ENCODE measurements at places on chromosomes 5 and 9.

GRCh38 chr5:158594595-158595242 is 505.0 kb downstream of the EBF1 start:
- no peaks in the 10 kb centered on the region for H3K27me3 ChIP-seq
- DNase-seq: no peak
- H3K36me3 ChIP-seq: no peaks in the 10 kb centered on the region
- no peak overlapping the region for H3K27ac ChIP-seq
- no peaks in the 10 kb centered on the region for H3K4me1 ChIP-seq

GRCh38 chr5:651296-652022 is 39.3 kb downstream of the CEP72 start:
- no peaks in the 10 kb centered on the region for H3K4me1 ChIP-seq
- H3K27me3 ChIP-seq: no peaks in the 10 kb centered on the region
- peaks cover 3% of the 10 kb centered on the region for H3K36me3 ChIP-seq
- DNase-seq: no peak
- no peak overlapping the region for H3K27ac ChIP-seq

DNA sequence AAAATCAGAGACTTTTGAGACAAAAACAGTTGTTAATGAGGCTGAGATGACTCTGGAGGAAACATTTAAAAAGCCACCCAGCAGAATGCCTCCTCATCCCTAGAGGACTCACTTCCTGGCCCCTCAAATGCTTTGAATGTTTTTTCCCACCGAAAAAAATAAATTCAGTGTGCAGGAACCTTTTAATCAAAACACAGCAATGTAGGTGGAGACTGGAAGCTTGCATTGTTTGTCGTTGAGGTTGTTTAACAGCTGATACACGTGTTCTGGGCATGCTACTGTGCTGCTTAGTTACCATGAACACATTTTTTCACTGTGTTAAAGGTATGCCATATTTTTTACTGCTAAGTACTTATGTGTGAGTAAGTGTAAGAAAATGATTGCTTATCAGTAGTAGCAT is 65.7 kb upstream of the ADCY2 start:
- DNase-seq: no peak
- H3K4me3 ChIP-seq: no peak overlapping the region
- no peak overlapping the region for H3K27ac ChIP-seq
- H3K4me1 ChIP-seq: no peaks in the 10 kb centered on the region
- H3K36me3 ChIP-seq: no peaks in the 10 kb centered on the region
- no peaks in the 10 kb centered on the region for H3K27me3 ChIP-seq

- DNase-seq: no peak
- H3K27me3 ChIP-seq: no peaks in the 10 kb centered on the region
- no peaks in the 10 kb centered on the region for H3K36me3 ChIP-seq
- no peak overlapping the region for H3K27ac ChIP-seq
- no peaks in the 10 kb centered on the region for H3K4me1 ChIP-seq
Measured at GRCh38 chr5:109721741-109722140, 32.0 kb downstream of the MAN2A1 start.

- DNase-seq: no peak
- peaks cover 6% of the 10 kb centered on the region for H3K4me1 ChIP-seq
- H3K27me3 ChIP-seq: no peaks in the 10 kb centered on the region
- H3K27ac ChIP-seq: no peak overlapping the region
- no peak overlapping the region for H3K4me3 ChIP-seq
Measured at GRCh38 chr5:149024943-149025342, 37.9 kb downstream of the SH3TC2 start.

DNA sequence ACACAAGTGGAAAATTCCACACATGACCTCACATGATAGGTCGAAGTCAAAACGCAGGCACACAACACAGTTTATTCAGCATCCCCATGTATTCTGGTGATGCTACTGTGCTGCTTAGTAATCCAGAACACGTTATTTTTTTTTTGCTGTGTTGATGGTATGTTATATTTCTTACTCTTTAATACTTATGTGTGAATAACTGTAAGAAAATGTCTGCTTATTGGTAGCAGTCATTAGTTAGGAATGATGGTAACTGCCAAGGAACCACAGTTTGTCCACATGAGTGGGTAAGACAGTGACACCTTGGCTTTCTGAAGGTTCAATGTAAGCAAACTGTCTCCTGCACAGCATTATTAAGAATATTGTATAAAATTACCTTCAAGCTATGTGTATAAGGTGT is 107.7 kb upstream of the DAPK1 start:
- H3K4me1 ChIP-seq: no peaks in the 10 kb centered on the region
- no peak for DNase-seq
- H3K27me3 ChIP-seq: peaks cover 2% of the 10 kb centered on the region
- no peaks in the 10 kb centered on the region for H3K36me3 ChIP-seq
- no peak overlapping the region for H3K4me3 ChIP-seq

DNA sequence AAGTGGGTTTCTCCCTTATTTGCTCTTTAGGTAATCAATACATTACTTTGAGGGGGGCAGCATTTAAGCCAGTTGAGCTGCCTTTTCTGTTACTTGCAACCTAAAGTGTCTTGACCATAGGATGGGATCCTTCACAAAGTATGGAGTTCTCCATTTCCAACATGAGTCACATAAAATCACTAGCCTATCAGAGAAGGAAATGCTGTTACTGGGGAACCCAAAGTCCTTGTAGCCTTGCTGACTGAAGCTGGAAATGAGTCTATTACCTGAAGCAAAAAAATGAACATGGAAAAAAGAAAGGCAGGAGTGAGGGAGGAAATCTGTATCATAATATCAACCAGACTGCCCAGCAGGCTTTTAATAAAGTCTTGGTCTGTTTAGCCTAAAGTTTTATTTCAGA is 42.8 kb upstream of the SLIT3 start:
- no peaks in the 10 kb centered on the region for H3K36me3 ChIP-seq
- no peak overlapping the region for H3K4me3 ChIP-seq
- H3K27ac ChIP-seq: no peak overlapping the region
- DNase-seq: no peak

- H3K27me3 ChIP-seq: no peaks in the 10 kb centered on the region
- no peak overlapping the region for H3K27ac ChIP-seq
- H3K4me3 ChIP-seq: no peak overlapping the region
- peak; percentile 72 for DNase-seq
- H3K4me1 ChIP-seq: no peaks in the 10 kb centered on the region
Measured at GRCh38 chr9:34675048-34675714, 12.7 kb upstream of the CCL27 start.

- H3K4me3 ChIP-seq: no peak overlapping the region
- no peak for DNase-seq
- H3K36me3 ChIP-seq: no peaks in the 10 kb centered on the region
- no peak overlapping the region for H3K27ac ChIP-seq
- no peaks in the 10 kb centered on the region for H3K27me3 ChIP-seq
- H3K4me1 ChIP-seq: no peaks in the 10 kb centered on the region
Measured at GRCh38 chr9:85130260-85130659, 460.7 kb downstream of the NTRK2 start.

DNA sequence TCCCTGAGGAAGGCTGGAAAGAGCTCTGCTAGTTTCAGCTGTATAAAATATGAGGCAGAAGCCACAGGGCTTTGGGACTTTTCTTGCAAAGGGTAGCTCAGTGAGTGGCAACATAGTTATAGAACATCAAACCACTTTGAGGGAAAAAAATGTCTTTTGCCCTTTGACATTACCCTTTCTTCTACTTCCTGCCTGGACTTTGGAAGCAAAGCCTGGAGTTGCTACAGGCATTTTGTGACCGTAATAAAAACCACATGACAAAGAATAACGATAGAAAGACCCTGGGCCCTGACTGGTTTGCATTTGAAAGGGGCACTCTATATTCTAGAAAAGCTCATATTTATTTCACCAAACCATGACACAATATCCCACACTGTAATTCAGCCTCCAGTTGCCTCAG is 440.9 kb downstream of the DIRAS2 start:
- H3K4me1 ChIP-seq: no peaks in the 10 kb centered on the region
- H3K36me3 ChIP-seq: no peaks in the 10 kb centered on the region
- H3K4me3 ChIP-seq: no peak overlapping the region
- no peaks in the 10 kb centered on the region for H3K27me3 ChIP-seq
- H3K27ac ChIP-seq: no peak overlapping the region

GRCh38 chr9:72947984-72948465 is 4.8 kb downstream of the ALDH1A1 start:
- no peak overlapping the region for H3K27ac ChIP-seq
- H3K4me1 ChIP-seq: peaks cover 7% of the 10 kb centered on the region
- H3K4me3 ChIP-seq: no peak overlapping the region

GRCh38 chr9:95607507-95607906 is 90.7 kb upstream of the PTCH1 start:
- no peak overlapping the region for H3K27ac ChIP-seq
- H3K4me1 ChIP-seq: no peaks in the 10 kb centered on the region
- H3K36me3 ChIP-seq: no peaks in the 10 kb centered on the region
- no peak for DNase-seq

DNA sequence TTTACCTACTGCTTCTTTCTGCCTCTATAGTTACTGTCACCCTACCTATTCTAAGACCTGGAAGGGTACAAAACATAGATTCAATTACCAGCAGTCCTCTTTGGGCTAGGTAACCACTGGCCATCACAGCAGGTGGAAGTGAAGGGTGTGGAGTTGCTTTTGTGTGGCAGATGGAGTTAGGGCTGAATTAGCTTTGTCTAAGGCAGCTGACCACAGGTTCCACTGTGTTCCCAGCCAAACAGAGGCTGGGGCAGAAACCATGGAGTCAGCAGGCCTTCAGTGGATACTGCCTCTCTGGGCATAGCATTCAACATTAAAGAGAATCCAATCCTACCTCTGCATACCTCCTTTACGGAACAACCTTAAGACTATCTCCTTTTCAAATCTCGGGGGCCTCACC is 254.2 kb downstream of the RFX3 start:
- no peak for DNase-seq
- H3K27ac ChIP-seq: no peak overlapping the region
- H3K4me3 ChIP-seq: no peak overlapping the region
- no peaks in the 10 kb centered on the region for H3K36me3 ChIP-seq
- no peaks in the 10 kb centered on the region for H3K27me3 ChIP-seq

DNA sequence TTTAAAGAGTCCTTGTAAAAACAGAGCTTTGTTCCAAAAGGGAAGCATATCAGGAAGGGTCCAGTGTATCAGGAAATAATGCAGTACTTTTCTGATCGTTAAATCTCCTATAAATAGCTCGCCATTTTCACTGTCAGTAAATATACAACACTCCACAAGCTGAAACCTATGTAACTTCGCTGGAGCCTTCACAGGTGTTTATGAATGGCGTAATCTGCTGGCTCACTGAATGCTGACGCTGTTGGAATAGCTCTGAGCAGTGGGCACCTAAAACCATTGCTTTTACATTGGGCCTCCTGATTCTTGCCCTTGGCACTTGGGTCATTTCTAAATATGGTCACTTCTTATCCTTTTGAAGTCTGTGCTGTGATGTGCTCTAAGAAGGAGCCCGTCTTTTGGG is 4.3 kb downstream of the SHC3 start:
- H3K4me3 ChIP-seq: no peak overlapping the region
- H3K4me1 ChIP-seq: peaks cover 18% of the 10 kb centered on the region
- DNase-seq: no peak
- no peaks in the 10 kb centered on the region for H3K36me3 ChIP-seq
- H3K27me3 ChIP-seq: peaks cover 26% of the 10 kb centered on the region

DNA sequence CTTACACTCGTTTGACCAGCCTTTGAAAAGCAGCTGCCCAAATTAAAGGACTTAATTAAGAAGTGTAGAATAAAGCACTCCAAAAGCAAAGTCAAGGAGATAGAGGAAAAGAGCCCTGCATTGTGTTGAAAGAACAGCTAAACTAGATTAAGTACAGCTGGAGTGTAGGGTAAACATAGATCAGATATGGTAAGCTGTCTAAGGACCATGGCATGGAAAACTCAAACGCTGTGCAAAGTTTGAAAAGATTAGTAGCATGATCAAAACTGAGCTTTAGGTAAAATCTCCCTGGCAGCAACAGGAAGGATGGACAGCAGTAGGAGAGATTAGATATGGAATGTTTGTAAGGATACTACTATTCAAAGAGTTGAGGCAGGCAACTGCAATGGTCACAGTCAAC is 55.4 kb downstream of the BNC2 start:
- no peaks in the 10 kb centered on the region for H3K4me1 ChIP-seq
- H3K36me3 ChIP-seq: no peaks in the 10 kb centered on the region
- H3K27me3 ChIP-seq: no peaks in the 10 kb centered on the region

- no peaks in the 10 kb centered on the region for H3K27me3 ChIP-seq
- peaks cover 7% of the 10 kb centered on the region for H3K4me1 ChIP-seq
- H3K4me3 ChIP-seq: no peak overlapping the region
- H3K36me3 ChIP-seq: no peaks in the 10 kb centered on the region
Measured at GRCh38 chr9:97904725-97905124, 17.6 kb downstream of the TRMO start.

GRCh38 chr5:80881726-80882125 is 78.4 kb upstream of the RASGRF2 start:
- H3K4me1 ChIP-seq: no peaks in the 10 kb centered on the region
- H3K27me3 ChIP-seq: no peaks in the 10 kb centered on the region
- no peak overlapping the region for H3K27ac ChIP-seq
- no peaks in the 10 kb centered on the region for H3K36me3 ChIP-seq
- no peak for DNase-seq
- H3K4me3 ChIP-seq: no peak overlapping the region

DNA sequence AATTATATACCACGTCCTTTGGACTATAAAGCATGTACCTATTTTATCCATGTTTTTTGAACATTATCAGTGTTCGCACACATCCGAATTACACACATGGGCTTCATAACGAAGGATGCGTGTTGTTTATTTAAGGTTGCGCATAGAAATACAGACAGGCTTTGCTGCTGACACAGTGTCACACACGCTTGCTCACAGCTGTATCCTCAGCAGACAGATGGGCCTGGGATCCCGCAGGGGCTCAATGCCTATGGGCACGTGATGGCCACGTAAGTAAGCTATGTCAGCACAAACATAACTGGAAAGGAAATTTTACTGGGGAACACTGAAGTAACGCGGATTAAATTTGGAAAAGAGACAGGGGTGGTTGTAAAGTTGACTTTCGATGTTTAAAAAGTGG is 76.6 kb downstream of the OTULIN start:
- H3K4me3 ChIP-seq: no peak overlapping the region
- peaks cover 17% of the 10 kb centered on the region for H3K4me1 ChIP-seq
- H3K27me3 ChIP-seq: no peaks in the 10 kb centered on the region
- no peak for DNase-seq
- H3K27ac ChIP-seq: no peak overlapping the region

- DNase-seq: no peak
- no peaks in the 10 kb centered on the region for H3K4me1 ChIP-seq
- H3K27me3 ChIP-seq: no peaks in the 10 kb centered on the region
- no peak overlapping the region for H3K27ac ChIP-seq
Measured at GRCh38 chr5:31477516-31477915, 54.4 kb downstream of the DROSHA start.

DNA sequence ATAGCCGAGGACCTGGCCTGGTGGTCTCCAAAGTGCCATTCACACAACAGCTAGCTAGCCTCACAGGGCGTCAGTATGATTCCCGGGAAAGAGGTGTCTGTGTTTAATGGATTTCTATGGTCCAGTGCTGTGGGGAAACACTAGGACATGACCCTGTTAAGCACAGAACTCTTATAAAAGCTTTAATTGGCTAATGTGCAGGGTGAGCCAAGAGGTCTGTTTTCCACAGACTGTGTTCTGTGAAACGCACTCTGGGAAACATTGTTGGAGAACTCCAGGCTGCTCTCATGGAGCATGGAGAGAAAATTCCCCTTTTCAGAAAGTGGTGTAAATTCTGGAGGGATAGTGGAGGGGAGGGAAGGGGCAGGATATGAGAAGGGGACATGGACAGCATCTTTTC is 331.4 kb downstream of the FBXL7 start:
- H3K27ac ChIP-seq: no peak overlapping the region
- H3K4me3 ChIP-seq: no peak overlapping the region
- H3K27me3 ChIP-seq: no peaks in the 10 kb centered on the region
- no peaks in the 10 kb centered on the region for H3K36me3 ChIP-seq

GRCh38 chr5:43171926-43172325 is 20.1 kb upstream of the NIM1K start:
- H3K27ac ChIP-seq: no peak overlapping the region
- H3K27me3 ChIP-seq: no peaks in the 10 kb centered on the region
- peaks cover 7% of the 10 kb centered on the region for H3K36me3 ChIP-seq
- H3K4me3 ChIP-seq: no peak overlapping the region
- DNase-seq: peak; percentile 15
- H3K4me1 ChIP-seq: peaks cover 11% of the 10 kb centered on the region
